Activated gamma-delta T cell (primary cell): ENCODE measurements at places on chromosomes 6 and 20.

DNA sequence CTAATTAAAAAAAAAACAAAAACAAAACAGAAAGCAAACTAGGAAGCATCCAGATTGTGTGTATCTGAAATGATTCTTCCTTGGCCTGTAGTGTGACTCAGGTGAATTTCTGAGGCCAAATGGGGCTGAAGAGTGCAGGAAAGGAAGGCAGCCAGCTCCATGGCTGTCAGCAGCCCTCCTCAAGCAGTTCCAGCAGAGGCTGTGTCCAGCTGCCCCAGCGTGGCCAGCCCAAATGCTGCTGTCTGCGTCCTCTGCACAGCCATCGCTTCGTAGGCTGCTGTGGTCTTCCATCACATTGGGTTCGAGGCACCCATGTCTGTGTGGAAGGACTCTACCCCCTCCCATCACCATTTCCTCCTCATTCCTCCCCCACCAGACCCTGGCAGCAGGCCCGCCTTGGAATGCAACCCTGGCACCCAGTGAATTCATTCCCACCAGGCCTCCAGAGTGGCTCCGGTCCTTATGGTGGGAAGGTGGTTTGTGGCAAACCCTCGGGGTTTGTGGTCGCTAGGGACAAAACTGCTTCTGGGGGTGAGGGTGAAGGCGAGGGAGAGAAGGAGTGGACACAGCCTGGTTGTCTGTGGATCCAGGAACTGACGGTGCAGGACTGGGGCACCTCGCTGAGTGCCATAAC, 81.5 kb downstream of the MYLK4 start:
- DNase-seq = no peak

DNA sequence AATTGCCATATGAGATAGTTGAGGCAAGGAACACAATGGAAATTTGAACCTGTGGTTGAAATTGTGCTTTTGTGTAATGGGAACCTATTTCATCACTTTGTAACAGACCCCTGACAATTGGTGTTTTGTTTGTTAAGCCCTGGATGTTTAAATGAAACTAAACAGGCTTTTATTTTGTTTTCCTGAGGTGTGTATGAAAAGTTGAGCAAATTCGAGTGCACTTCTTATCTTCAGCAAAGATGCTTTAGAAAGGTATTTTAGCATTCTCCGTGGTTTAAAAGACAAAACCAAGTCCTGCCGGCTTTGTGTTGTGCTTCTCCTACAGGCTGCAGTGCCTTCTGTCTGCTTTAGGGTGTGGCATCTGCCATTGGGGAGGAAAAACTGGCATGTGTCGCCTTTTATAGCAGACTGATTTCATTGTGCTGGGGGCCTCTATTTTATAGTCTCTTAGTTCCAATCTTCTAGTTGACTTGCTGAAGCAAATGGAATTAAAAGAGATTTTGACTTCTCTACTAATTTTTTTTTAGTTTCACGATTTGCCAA, 2.2 kb upstream of the ARID1B start:
- no peak for DNase-seq

- DNase-seq = no peak
Measured at GRCh38 chr20:32583581-32584070, 1.5 kb downstream of the NOL4L start.

DNA sequence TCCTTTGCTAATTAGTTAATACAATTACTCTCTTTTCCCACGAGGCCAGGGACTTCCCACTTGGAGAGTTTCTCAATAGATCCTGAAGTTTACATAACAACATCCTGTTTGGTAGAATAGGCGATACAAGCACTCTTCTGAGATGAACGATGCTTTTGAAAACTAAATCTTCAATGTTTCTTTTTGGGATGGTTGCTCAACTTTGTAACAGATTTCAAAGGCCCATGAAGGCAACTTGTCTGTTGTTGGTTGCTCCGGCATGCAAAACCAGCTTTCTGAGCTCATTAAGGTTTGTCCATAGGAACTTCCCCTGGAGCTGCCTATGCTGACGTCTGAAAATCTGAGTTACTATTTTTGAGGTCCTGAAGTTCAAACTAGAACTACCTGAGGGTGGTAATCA, 25.9 kb upstream of the ROS1 start:
- DNase-seq = no peak

GRCh38 chr20:1644101-1644962, 13.2 kb downstream of the SIRPG start:
- DNase-seq = no peak

GRCh38 chr6:158684745-158685324, 35.0 kb downstream of the SYTL3 start:
- DNase-seq = no peak

DNA sequence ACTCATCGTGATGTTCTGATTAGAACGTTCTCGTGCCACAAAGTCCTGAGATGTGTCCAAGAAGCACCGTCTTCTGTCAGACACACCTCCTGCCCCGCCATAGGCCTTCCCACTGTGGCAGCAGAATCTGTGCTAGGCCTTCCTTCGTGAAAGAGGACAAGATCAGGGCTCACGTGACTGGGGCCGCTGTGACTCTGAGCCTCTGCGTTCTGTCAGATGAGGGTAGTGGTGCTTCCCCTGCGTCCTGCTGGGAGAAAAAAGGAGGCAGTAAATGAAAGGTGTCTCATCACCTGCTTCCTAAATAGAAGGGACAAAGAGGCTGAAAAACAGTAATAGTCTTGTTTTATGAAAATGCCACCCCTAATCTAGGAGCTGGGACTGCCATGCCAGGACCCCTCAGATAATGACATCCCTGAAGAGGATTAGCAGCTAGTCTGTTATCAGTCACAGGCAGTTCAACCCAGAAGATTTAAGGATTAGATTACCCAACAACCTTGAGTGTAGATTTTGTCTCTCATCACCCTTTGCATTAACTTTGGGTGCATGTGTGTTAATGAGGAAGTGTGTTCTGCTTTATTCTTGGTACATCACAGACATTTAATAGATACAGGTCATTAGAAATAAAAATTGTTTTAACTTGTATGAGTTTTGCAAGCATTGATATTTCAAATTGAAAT, 4.1 kb downstream of the DNAJC5 start:
- no peak for DNase-seq

- peak; percentile 46 for DNase-seq
Measured at GRCh38 chr6:156778454-156779205, 1.5 kb downstream of the ARID1B start.

DNA sequence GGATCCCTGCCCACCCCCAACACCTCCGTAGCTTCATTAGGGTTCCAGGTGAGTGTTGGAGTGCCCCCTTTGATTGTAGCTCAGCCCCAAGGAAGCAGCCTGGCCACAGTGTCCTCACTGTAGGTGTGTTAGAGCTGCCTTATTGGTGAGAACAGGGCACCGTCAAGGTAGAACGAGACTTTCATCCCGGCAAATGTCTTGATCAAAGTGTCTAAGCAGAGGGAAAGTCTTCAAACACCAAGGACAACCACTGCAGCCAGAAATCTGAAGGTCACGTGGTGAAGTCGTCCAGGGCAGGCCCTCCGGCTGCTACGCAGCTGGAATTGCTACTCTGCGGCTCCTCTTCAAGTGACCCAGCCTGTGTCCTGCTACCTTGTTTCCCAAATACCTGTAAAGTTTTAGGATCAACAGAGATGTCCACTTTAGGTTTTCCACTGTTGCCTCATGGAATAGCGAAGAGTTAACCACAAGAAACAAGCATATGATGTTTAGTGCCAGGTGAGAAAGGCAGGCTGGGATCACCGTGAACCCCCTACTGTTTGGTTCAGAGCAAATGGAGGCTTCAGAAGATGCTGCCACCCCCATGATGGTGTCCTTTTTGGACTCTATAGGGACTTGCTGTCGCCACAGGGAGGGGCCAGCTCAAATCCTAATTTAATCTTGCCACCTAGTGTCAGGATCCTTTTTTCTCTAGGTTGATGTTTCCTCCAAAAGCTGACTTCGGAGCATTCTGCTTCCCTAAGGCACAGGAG, 1.7 kb upstream of the DLL1 start:
- no peak for DNase-seq

DNA sequence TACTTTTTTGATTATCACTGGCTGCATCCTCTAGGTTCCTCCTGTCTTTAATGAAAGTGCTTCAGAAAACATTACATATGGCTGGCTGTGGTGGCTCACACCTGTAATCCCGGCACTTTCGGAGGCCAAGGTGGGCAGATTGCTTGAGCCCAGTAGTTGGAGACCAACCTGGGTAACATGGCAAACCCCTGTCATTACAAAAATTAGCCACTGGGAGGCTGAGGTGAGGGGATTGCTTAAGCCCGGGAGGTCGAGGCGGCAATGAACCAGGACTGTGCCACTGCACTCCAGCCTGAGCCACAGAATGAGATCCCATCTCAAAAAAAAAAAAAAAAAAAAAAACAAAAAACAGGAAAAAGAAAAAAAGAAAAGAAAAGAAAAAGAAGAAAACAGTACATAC, 35.3 kb downstream of the BEND3 start:
- no peak for DNase-seq

GRCh38 chr6:166492092-166492741, 94.3 kb downstream of the RAMACL start:
- DNase-seq = no peak

GRCh38 chr20:9377007-9377406, 137.4 kb upstream of the LAMP5 start:
- DNase-seq = no peak

- no peak for DNase-seq
Measured at GRCh38 chr6:23145781-23146180, 576.4 kb downstream of the HDGFL1 start.

DNA sequence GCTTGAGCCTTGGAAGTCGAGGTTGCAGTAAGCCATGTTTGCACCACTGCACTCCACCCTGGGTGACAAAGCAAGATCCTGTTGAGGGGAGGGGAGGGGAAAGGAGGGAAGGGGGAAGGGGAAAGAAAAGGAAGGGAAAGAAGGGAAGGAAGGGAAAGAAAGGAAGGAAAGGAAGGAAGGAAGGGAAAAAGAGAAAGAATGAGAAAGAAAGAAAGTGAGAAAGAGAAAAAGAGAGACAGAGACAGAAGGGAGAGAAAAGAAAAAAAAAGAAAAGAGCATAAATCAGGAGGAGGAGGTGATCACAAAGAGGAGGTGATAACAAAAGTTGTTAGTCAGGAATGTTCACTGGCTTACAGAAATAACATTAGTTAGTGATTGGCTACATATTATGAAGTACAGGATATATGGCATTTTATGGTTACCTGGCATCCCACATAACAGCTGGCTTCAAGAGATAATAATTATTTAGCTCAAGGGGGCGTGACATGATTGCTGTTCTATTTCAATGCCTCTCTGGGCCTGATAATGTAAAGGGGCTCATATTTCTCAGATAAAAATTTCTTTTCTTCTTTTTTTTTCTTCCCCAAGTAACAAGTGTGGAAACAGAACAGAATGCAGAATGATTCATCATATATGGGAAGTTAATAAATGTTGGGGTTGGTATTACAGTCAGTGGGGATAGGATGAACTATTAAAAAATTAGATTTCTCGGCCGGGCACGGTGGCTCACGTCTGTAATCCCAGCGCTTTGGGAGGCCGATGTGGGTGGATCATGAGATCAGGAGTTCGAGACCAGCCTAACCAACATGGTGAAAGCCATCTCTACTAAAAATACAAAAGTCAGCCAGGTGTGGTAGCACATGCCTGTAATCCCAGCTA, 27.1 kb downstream of the SAMHD1 start:
- no peak for DNase-seq

GRCh38 chr6:27684264-27685211, 211.6 kb upstream of the ZNF184 start:
- no peak for DNase-seq

DNA sequence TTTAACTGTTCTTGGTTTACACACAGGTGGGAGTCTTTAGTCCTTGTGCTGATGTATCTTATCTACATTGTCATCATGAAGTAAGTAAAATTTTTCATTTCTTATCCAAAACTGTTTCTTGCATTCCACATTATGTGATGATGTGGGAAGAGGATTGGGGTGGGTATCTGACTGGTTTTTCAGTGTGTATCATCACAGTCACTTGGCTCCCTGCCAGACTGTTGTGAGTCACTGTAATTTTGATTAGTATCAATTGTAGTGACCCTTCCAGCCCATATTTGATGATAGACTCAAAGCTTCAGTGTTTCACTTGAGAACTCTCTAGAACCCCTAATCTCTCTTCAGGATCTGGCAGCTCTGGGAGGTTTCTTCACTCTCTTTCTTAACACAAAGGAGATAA, 84.5 kb upstream of the RIN2 start:
- DNase-seq = no peak

GRCh38 chr6:80158478-80158989, 52.1 kb downstream of the BCKDHB start:
- no peak for DNase-seq

- DNase-seq = no peak
Measured at GRCh38 chr6:9766240-9766915, 648.5 kb downstream of the TFAP2A start.

GRCh38 chr20:32751702-32752457, 8.6 kb upstream of the COMMD7 start:
- DNase-seq = no peak

DNA sequence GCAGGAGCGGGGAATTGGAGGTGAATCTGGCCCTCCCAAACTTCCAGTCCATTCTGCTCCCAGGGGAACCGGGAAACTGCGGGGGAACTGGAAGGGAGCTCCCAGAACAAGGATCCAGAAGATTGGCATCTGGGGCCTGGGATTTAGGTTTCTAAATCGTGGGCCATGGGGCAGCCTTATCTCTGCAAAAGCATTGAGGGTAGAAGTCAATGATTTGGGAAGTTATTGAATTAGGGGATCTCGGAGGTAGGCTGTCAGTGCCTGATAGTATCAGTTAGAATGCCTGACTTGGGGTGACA, 45.1 kb downstream of the HNF4A start:
- no peak for DNase-seq

GRCh38 chr20:48834278-48834677, 6.5 kb upstream of the PREX1 start:
- no peak for DNase-seq

GRCh38 chr6:16623731-16624130, 137.5 kb downstream of the ATXN1 start:
- no peak for DNase-seq
